ENCODE measurements at places on chromosomes 5 and 9.

DNA sequence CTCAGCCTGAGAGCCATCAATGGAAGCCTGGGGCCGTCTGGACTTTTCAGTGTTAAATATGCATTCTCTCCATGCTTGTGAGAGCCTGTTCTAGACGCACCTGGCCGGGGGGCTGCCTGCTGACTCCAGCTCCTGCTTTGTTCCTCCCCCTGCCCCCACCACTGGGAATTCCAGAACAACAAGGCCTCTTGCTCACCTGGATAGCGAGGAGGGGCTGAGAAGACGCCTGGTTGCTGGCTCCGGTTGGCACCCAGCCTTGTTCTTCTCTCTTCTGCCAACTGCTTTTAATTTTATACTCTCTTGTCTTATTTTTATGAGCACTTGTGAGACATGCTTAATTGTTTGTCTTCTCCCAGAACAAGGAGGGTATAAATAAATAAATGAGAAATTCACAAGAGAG lies 15.0 kb upstream of the RAPGEF1 start:
- no peak for DNase-seq

- DNase-seq = no peak
Measured at GRCh38 chr5:50889790-50890189, 223.4 kb downstream of the PARP8 start.

DNA sequence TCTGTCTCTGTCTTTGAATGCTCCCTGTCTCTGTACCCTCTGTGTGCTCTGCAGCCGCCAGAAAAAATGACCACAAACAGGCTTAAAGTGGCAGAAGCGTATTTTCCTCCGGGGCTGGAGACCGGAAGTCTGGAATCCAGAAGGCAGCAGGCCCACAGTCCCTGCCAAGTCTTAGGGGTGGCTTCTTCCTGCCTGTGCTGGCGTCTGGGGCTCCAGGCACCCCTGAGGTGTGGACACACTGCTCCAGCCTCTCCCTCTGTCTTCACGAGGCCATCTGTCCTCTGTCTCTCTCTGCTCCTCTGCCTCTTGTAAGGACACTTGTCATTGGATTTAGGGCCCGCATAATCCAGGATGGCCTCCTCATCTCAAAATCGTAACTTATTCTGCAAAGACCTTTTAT lies 298.4 kb upstream of the IRX4 start:
- DNase-seq = no peak

GRCh38 chr5:2566284-2566683 lies 185.2 kb downstream of the IRX2 start:
- DNase-seq = no peak

GRCh38 chr9:9790216-9790872 lies 822.5 kb downstream of the PTPRD start:
- DNase-seq = peak; percentile 15

DNA sequence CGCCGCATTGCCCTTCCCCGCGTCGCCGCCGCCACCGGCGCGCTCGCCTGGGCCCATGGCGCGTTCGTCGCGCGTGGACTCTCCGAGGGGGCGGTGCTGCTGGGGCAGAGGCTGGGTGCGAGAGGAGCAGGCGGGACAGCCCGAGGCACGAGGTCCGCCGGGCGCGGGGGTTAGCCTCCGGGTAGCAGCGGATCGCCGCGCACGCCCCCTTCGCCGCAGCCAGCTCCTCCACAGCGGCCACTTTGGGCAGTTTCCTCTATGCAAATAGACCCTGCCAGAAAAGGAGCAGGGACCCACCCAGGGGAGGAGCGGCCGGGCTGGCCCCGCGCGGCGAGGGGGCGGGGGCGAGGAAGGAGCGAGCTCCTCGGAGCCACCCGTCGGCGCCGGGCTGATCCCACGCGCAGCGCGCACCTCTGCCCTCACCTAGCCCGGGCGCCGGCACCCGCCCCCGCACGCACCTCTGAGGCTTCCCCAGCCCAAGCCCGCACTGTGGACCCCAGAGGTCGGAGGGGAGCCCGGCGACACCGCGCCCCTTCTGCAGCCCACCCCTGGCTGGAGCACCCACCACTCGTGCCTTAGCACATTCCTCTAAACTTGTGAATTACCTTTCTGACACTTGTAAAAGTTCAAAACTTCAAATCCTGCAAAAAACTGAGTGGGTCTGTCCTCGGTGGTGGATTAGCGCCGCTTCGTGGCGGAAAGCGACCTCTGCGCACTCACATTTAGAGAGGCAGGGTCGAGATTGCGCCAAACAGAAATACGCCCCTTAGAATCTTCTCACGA lies at the start of gene COL23A1:
Gene COL23A1 (minus strand): TSS at position 253 of the 783 bp plus-strand sequence.
- peak; percentile 72 for DNase-seq

DNA sequence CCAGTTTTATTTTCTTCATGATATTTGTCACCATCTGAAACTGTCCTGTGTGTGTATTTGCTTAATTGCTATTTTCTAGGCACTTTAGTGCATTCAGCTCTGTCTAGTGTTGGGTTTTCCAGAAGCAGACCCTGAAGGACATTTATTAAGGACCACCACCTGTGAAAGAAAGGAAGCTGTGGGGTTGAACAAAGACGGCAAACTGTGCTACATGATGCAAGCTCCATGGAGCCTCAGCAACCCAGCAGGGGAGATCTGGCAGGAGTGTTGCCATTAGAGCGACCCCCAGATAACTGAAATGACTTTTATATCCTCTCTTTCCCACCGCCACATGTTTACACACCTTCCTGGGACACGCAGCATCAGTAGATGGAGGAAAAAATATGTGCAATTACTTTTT lies 125.5 kb downstream of the GABRB2 start:
- DNase-seq = no peak

GRCh38 chr5:26487553-26487952 lies 550.8 kb downstream of the CDH9 start:
- no peak for DNase-seq

DNA sequence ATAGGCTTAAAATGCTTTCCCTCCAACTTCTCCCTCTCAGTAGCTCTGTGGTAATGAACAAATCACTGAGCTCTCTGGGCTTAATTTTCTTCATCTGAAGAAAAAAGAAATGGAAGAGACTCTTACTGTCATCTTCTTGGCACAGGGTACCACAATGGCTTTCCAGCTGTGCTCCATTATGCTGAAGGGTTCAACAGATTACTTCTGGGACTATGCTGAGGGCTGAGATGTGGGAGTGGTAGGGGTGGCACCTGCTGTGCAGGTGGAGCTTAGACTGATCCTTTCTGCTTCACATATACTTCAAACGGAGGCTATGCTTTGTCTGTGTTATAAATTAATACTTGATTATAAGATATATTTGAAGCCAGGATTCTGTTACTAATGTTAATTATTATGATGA lies 840.2 kb upstream of the C9orf72 start:
- no peak for DNase-seq

- peak; percentile 21 for DNase-seq
Measured at GRCh38 chr5:64814073-64814472, 45.3 kb downstream of the CWC27 start.

GRCh38 chr5:92560698-92561401 lies 1020.2 kb downstream of the NR2F1-AS1 start:
- no peak for DNase-seq

DNA sequence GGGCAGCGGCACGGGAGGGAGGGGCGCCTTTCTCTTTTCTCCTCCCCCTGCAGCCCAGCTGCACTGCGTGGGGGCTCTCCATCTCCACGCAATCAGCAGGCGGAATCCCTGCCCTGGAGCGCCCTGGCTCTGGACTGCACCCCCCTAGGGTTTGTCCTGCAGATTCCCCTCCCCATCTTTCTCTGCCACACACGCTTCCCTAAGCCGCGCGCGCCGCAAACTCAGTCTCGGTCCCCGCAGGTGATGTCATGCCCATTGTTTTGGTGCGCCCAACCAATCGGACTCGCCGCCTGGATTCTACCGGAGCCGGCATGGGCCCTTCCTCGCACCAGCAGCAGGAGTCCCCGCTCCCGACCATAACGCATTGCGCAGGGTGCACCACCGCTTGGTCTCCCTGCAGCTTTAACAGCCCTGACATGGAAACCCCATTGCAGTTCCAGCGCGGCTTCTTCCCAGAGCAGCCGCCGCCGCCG lies at the start of gene KCNN2:
Gene KCNN2 (plus strand): TSS at position 347 of the 473 bp plus-strand sequence. CDS start 70 bp downstream, at position 417.
- peak; percentile 79 for DNase-seq

- no peak for DNase-seq
Measured at GRCh38 chr5:142492781-142493281, 168.0 kb upstream of the SPRY4 start.

DNA sequence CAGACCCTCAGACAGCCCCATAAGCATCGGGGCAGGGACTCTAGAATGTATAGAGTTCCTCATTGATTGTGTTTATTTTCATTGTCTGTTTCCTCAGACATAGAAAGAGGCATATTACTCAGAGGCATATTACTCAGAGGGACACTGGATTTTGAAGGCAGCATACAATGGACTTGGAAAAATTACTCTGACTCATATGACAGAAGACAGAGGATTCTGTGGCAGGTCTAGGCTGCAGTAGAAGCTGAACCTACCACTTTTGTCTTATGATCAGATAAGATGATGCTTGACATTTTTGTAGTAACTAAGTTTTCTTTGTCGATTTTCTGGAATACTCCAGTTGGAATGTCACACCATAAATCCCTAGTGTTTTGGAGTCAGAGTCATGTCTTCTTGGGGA lies 105.2 kb downstream of the ST8SIA4 start:
- no peak for DNase-seq

- no peak for DNase-seq
Measured at GRCh38 chr9:89721176-89721700, 116.4 kb downstream of the GADD45G start.

DNA sequence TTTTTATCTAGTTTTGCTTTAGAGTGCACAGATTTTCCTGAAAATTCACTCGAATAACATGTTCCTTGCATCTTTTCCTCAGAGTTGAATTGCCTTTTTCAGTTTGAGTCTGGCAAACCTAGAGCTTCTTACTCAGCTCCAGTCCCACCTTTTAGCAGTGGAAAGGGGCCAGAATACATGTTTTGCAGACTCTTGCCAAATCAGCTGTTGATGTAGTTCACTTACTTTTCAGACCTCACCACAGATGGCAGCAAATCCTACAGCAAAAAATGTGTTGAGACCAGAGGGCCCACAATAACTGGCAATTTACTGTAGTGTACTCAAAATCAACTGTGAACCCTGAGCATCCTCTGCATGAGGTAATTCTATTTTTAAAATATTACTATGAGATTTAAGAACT lies 545.2 kb upstream of the ACO1 start:
- no peak for DNase-seq

DNA sequence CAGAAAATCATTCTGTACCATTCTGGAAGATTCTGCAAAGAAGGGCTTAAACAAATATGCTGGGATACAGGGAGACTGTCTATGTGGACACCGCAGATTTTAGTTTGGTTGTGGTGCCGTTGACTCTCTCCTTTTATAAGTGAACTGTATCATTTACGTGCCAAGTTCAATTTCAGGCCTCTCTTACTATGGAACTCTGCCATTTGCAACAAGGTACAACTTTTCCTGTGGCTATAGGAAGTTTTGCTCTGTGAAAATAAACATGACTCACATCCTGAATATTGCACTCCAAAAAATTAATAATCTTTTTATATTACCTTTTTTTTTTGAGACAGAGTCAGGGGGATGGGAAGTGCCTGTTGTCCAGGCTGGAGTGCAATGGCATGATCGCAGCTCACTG lies 29.7 kb upstream of the CSNK1G3 start:
- DNase-seq = no peak

DNA sequence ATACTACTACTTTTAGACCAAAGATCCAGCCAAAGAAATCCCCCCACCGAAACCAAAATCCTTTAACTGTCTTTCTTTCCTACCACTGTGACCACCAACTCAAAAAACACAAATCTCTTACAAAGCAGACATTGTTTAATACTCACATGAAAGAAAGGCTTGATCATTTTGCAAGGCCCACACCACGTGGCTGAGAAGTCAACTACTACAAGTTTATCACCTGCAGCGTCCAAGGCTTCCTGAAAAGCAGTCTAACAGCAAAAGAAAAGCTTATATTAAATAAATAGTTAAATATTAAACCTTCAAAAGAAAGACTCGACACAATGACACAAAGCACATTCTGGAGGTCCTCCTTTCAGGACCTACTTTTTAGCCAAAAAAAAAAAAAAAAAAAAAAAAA lies 5.1 kb downstream of the TXN start:
- DNase-seq = no peak

GRCh38 chr5:44935262-44935661 lies 126.5 kb downstream of the MRPS30 start:
- no peak for DNase-seq

GRCh38 chr9:81855538-81855937 lies 72.7 kb upstream of the SPATA31D4 start:
- no peak for DNase-seq

DNA sequence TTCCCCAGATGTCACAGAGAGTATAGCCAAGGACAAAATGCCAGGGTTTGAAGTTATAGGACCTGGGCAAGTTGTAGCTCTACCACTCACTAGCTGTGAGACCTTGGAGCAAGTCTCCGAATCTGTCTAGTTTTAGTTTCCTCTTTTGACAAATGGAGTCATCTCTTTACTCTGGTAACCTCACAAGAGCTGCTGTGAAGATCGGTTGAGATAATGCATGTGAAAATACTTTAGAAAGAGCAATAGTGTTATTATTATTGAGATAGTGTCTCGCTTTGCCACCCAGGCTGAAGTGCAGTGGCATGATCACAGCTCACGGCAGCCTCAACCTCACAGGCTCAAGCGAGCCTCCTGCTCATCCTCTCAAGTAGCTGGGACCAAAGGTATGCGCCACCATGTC lies 117.9 kb upstream of the NR5A1 start:
- no peak for DNase-seq

DNA sequence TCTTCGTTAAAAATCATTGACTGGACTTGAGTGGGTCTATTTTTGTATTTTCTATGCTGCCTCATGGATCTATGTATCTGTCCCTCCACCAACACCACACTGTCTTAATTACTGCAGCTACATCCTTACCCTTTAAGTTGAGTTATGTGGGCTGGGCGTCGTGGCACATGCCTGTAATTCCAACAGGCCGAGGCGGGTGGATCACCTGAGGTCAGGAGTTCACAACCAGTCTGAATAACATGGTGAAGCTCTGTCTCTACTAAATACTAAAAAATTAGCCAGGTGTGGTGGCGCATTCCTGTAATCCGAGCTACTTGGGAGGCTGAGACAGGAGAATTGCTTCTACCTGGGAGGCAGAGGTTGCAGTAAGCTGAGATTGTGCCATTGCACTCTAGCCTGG lies 48.2 kb downstream of the XRCC4 start:
- no peak for DNase-seq

- DNase-seq = no peak
Measured at GRCh38 chr5:10745133-10745532, 15.9 kb downstream of the DAP start.

GRCh38 chr9:22337261-22337660 lies 109.4 kb upstream of the DMRTA1 start:
- DNase-seq = no peak

DNA sequence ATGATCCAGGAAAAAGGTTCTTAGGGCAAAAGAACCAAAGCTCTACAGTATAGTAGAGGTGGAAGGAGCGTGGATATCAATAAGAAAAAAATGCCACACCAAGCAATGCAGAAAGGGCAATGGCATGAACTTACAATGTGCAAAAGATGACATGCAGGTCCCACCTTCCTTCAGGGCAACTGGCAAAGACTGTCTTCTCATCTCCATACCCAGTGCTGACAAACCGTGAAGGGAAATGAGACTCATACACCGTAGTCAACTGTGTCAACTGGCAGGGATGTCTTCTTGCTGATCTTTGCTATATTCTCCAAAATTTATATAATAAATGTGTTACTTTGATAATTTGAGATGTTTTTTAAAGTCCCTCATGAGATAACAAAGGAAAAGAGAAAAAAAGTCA lies 36.0 kb downstream of the MED27 start:
- no peak for DNase-seq
